Activated T-cell treated with anti-CD3 and anti-CD28 coated beads for 4 hours (primary cell): ENCODE measurements at places on chromosomes 7 and 10.
A peak's percentile ranks its signal among the peaks of the same experiment; 100 is the strongest.

GRCh38 chr7:31550432-31550831, 36.5 kb downstream of the ITPRID1 start:
- no peak for DNase-seq

- no peak for DNase-seq
Observed at GRCh38 chr10:80530816-80531215, 6.9 kb upstream of the SH2D4B start.

GRCh38 chr7:143436325-143436946, 6.8 kb upstream of the TAS2R60 start:
- DNase-seq, result no peak

DNA sequence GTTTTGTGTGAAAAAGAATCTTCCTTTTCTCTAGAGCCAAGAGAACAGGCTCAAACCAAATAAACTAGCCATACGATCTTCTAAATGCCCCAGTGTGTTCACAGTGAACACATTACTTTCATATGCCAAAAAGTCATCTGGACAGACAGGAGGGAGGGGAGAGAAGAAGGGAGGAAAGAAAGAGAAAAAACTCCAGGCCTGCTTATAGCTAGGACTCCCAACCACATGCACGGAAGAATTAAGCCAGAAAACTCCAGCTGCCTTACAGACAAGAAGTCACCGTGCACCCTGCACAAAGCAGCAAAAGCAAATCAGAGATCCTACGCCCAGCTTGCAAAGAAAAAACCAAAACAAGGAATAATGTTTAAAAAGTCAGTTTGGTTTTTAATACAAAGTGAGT, 34.3 kb downstream of the SNX8 start:
- DNase-seq, result no peak

GRCh38 chr7:25862261-25863004, 289.6 kb upstream of the NFE2L3 start:
- DNase-seq, result peak; percentile 50

- DNase-seq, result no peak
Observed at GRCh38 chr7:155907450-155908200, 95.4 kb upstream of the SHH start.

- no peak for DNase-seq
Observed at GRCh38 chr10:77325233-77325537, 312.4 kb downstream of the KCNMA1 start.

- no peak for DNase-seq
Observed at GRCh38 chr7:80871228-80871627, 47.6 kb downstream of the SEMA3C start.

DNA sequence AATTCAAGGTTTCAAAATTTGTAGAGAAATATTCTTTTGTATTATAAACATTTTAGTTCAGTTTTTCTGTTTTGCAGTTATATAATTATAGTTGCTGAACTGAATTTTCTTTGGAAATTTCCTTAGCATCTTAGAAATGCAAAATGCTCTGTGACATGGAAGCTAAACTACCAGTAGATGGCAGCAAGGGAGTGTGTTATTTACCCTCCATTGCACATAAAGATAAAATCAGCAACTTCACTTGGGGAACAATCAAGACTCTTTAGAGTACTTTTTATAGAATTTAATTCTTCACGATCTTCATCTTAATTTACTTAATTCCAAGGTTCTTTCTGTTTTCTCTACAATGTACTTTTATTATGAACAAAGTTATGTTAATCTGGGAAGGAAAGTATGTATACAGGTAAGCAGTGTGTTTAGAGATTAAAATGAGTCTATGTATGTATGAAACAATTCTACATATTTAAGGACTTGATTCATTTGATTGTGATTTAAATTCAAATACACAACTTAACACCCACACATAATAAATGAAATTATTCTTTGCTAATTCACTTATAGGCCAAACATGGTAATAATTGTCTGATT, 404.2 kb downstream of the THSD7A start:
- DNase-seq, result no peak

DNA sequence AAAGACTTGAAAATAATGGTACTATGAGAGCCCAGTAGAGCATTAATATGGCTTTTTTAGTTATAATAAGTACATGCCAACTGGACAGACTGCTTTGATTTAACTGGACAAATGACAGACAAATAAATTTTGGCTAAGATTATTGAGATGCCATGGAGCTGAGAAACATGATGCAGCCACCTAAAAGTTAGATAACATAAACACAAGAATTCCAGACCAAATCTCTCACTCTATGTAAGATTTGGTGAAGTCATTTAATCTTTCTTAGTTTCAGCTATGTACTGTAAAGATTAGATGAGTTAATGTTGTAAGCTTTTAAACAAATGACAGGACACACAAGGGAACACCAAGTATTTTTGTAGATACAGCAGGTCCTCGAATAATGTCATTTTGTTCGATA, 118.2 kb downstream of the CACNA2D1 start:
- no peak for DNase-seq
